Adrenal gland (tissue), 19 donors: ENCODE measurements at places on chromosomes 16 and 17. TPM values are rescaled to one million over a fixed set of nuclear protein-coding genes. Genes with fewer than 3 reads are reported as not detected.
A peak's percentile ranks its signal among the peaks of the same experiment; 100 is the strongest.

USP36 gene
- 69.1 TPM for total RNA-seq

PSMC3IP gene
- total RNA-seq = 2.0 TPM

TRAPPC2L gene
- total RNA-seq = 56.7 TPM

TVP23A gene
- not detected for total RNA-seq

KCNH4 gene
- 0.17 TPM for total RNA-seq

ABCA6 gene
- 16.7 TPM for total RNA-seq

GJC1 gene
- total RNA-seq = 12.3 TPM

DHRS7C gene
- total RNA-seq = not detected

AOC2 gene
- total RNA-seq = 0.91 TPM

DNA sequence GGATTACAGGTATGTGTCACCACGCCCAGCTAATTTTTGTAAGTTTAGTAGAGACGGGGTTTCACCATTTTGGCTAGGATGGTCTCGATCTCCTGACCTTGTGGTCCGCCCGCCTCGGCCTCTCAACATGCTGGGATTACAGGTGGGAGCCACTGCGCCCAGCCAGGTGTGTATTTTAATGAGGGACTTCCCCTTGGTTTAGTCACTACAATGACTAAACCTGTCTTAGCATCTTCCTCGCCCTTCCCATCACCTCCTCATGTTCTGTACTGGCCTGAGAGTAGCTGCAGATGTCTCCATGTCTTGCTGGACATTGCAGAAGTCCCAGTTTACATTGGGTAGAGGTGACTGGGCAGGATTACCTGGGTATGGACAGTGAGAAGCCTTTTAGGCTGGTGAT is 9.6 kb downstream of the SLC7A6 start:
- H3K4me1 ChIP-seq = peaks cover 42% of the 10 kb centered on the region
- no peak overlapping the region for H3K27ac ChIP-seq
- H3K4me3 ChIP-seq = no peak overlapping the region

GRCh38 chr16:56830669-56831068 is 34.3 kb upstream of the SLC12A3 start:
- no peaks in the 10 kb centered on the region for H3K36me3 ChIP-seq
- H3K4me3 ChIP-seq = no peak overlapping the region
- DNase-seq = no peak
- no peaks in the 10 kb centered on the region for H3K27me3 ChIP-seq
- H3K27ac ChIP-seq = no peak overlapping the region

GRCh38 chr16:62022688-62023087 is 13.6 kb downstream of the CDH8 start:
- DNase-seq = no peak
- no peak overlapping the region for H3K27ac ChIP-seq
- H3K36me3 ChIP-seq = no peaks in the 10 kb centered on the region
- H3K4me1 ChIP-seq = no peaks in the 10 kb centered on the region

GRCh38 chr17:3843935-3844516 is 2.0 kb downstream of the NCBP3 start:
- no peak overlapping the region for H3K4me3 ChIP-seq
- no peaks in the 10 kb centered on the region for H3K36me3 ChIP-seq
- DNase-seq = no peak

DNA sequence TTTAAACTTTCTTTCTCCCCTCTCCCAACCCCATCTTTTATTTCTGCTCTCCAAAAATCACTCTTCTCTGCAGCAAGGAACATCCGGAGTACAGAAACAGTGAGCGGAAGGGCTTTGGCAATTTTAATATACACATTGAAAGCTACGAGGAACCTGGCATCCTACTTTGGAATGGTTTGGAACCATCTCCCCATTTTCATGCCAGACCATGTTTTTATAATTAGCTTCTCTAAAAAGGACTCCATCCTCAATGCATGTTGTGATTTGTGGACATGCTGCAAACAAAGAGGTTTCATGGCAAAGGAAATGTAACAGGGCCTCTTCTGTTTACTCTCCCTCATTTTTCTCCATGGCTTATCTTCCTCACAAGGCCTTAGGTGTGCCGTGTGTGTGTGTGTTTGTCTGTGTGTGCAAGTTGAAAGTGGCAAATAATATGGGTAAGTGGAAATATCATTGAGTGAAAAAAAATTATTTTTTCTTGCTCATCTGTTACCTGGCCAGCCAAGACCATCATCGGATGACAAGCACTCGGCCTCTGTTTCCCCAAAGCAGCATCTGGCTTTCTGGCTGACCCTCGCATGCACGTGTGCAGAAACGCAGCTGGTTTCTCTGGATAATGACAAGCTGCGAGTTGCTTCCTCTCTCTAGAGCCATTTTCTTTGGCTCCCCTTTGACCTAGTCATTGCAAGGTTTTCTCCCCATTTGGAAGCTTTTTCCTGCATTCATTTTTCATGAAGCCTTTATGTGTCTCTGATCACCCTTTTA is 585.0 kb downstream of the TMEM114 start:
- H3K4me3 ChIP-seq = no peak overlapping the region
- no peaks in the 10 kb centered on the region for H3K4me1 ChIP-seq
- DNase-seq = no peak
- H3K27me3 ChIP-seq = no peaks in the 10 kb centered on the region

DNA sequence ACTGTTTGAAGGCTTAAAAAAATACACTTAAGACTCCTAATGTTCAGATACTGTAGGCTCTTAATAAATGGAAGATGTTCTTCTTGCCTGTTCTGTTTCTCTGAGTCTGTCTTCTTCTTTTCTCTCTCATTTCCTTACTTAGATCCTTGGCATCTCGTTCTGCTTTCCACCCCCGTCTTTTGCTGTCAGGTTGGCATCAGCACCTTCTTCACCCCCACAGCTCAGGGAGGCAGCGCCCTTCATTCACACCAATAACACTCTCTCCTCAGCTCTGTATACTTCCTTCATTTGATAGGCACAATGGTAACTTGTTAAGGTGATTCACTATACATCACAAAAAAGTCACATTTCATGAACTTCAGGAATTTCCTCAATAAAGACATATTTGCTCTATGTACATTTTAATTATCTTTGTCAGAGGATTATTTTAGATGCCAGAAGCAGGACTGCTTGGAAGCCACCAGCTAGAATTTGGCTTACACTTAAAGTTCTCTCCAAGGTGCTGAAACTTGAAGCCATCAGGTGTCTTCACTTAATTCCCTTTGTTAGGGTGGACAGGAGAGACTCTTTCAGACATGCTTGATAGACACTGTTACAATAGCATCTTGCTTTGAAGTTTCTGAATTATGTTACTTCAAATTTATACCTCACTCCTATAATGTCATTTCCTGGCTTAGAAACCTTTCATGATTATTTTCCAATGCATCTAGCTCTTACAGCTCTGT is 670.1 kb upstream of the C16orf82 start:
- H3K36me3 ChIP-seq = no peaks in the 10 kb centered on the region
- H3K27ac ChIP-seq = no peak overlapping the region
- no peaks in the 10 kb centered on the region for H3K27me3 ChIP-seq
- no peak overlapping the region for H3K4me3 ChIP-seq
- no peaks in the 10 kb centered on the region for H3K4me1 ChIP-seq

- H3K27me3 ChIP-seq = no peaks in the 10 kb centered on the region
- no peak overlapping the region for H3K27ac ChIP-seq
- no peak overlapping the region for H3K4me3 ChIP-seq
- no peak for DNase-seq
- H3K4me1 ChIP-seq = no peaks in the 10 kb centered on the region
These were observed 1.2 kb upstream of the COX6A2 start for GRCh38 chr16:31429314-31429713.

- peaks cover 9% of the 10 kb centered on the region for H3K4me1 ChIP-seq
- H3K36me3 ChIP-seq = no peaks in the 10 kb centered on the region
- no peak overlapping the region for H3K27ac ChIP-seq
- H3K27me3 ChIP-seq = no peaks in the 10 kb centered on the region
- no peak overlapping the region for H3K4me3 ChIP-seq
These were observed 14.1 kb downstream of the CD7 start for GRCh38 chr17:82302991-82303943.

DNA sequence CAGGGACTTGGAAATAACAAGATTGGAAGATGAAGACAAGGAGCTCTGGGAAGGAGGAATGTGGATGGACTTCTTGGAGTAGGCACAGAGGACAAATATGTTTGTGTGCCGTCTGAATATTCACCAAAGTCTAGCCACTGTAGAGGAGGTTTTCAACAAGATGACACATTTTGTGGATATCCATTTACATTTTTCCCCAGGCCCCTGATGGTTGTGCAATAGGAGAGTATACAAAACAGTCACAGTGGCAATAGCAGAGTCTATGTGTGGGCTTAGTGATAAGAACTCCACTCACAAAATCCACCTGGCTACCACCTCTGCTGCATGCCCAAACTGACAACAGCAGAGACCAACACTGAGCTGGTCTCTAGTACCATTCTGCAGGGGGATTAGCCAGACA is 32.6 kb upstream of the RPL38 start:
- H3K27me3 ChIP-seq = no peaks in the 10 kb centered on the region
- H3K36me3 ChIP-seq = no peaks in the 10 kb centered on the region
- H3K4me1 ChIP-seq = no peaks in the 10 kb centered on the region

DNA sequence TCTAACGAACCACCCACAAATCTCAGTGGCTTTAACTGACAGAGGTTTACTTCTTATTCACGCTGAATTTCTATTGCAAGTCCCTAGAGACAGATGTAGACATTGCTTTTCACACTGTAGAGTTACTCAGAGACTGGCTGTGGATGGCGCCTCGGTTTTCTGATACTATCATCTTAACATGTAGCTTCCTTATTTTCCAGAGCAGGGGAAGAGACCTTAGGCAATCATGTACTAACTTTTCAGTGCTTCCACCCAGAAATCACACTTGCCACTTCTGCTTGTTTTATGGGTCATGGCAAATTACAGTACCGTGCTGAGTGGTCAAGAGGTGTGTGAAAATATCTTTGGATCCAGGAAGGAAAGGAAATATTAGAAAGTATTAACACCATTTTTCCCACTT is 65.4 kb downstream of the MAF start:
- H3K27me3 ChIP-seq = no peaks in the 10 kb centered on the region
- no peak overlapping the region for H3K27ac ChIP-seq
- DNase-seq = no peak
- H3K4me1 ChIP-seq = no peaks in the 10 kb centered on the region
- H3K4me3 ChIP-seq = no peak overlapping the region
- no peaks in the 10 kb centered on the region for H3K36me3 ChIP-seq

DNA sequence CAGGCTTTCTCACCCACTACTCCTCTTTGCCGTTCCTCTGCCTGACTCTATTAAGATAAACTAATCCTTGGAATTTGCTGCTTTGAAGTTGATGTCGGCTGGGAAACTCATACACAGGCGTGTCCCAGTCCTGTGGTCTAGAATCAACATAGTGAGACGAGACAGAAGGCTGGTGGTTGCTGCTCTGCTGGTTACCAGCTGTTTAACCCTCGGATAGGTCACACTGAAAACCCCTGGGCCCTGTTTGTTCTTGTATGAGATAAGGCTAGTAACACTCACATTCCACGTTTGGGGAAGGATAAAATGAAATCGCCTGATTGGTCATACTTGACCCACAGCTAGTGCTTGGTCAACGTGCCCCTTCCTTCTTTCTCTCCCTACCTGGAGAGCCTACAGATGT is 517.0 kb downstream of the CDH13 start:
- H3K4me1 ChIP-seq = no peaks in the 10 kb centered on the region
- no peak overlapping the region for H3K4me3 ChIP-seq
- no peak for DNase-seq
- no peaks in the 10 kb centered on the region for H3K27me3 ChIP-seq

DNA sequence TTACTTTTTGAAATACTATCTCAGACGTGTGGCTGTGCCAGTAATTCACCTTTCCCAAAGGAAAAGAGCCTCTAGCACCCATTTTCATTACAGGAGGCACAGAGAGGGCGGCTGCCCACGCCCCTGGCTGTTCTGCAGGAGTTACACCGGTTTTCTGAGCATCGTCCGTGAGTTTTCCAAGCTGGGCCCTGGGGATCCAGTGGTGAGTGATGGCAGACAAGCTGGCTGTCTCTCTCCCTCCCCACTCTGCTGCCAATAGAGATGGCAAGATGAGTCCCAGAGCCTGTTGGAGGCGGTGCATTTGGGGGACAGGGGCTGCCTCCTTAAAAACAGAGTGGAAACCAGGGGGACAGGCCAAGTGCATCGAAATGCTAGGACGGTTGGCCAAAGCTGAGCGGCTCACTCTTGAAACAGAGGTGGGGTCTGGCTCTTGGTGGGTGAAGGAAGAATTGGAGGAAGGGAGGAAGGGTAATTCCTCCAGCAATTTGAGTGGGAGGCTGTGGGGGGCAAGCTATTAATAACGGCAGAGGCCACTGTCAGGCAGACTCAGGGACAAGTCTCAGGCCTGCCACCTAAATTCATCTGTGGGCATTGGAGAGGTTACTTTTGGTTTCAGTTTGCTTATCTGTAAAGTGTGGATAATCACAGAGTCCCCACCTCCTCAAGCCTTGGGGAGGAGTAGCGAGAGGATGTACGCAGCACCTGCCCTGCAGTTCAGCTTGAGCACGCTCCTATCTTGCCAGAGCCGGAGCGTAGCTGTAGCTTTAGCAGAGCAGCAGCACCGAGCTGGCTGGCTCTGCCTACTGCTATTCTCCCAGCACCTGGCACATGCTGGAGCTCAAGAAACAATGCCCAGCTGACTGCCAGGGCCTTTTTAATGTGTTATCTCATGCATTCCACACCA is 7.5 kb upstream of the NOS2 start:
- no peaks in the 10 kb centered on the region for H3K4me1 ChIP-seq
- DNase-seq = peak; percentile 43
- H3K4me3 ChIP-seq = peak overlapping the region; percentile 40
- H3K27ac ChIP-seq = no peak overlapping the region

DNA sequence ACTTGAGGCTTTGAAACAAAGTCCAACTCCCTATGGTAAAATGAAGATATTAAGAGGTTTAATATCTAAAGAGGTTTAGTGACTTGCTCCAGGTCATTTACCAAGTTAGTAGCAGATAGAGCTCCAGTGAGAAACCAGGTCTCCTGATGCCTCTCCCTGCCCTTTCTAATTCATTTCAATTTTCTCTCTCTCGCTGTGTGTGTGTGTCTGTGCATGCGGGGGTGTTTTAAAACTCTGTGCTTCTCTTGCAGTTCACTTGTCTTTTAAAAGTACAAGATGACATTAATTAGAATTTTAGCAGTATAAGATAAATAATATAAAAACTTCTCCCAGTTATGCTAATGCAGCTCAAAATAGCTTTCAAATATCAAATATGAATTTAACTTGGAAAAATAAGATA is 8.2 kb upstream of the ZP2 start:
- H3K4me1 ChIP-seq = no peaks in the 10 kb centered on the region
- H3K36me3 ChIP-seq = no peaks in the 10 kb centered on the region
- no peak overlapping the region for H3K4me3 ChIP-seq
- DNase-seq = no peak

DNA sequence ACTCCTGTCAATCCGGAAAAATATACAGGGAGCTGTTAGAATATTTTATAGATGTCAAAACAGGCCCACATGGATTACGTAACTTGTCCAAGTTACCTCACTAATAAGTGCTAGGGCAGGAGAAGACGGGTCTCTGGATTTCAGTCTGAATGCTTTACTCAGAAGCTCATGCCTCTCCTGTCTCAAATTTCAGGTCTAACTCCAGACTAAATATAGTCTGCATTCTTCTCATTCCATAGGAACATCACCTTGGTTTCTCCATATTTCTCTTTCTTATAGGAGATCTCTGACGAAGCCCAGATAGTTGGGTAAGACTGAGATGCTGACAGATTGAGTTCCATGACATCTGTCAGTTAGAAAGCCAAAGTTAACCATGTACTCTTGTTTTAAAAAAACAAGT is 174.2 kb downstream of the STX8 start:
- H3K4me3 ChIP-seq = no peak overlapping the region
- no peaks in the 10 kb centered on the region for H3K36me3 ChIP-seq
- H3K27ac ChIP-seq = no peak overlapping the region
- H3K4me1 ChIP-seq = no peaks in the 10 kb centered on the region
- no peak for DNase-seq

GRCh38 chr17:7667656-7668406 is 17.1 kb downstream of the ATP1B2 start:
- H3K27ac ChIP-seq = no peak overlapping the region
- DNase-seq = no peak
- no peaks in the 10 kb centered on the region for H3K27me3 ChIP-seq
- no peaks in the 10 kb centered on the region for H3K4me1 ChIP-seq
